ENCODE measurements at places on chromosomes 11 and 22. TPM values are rescaled to one million over a fixed set of nuclear protein-coding genes. Genes with fewer than 3 reads are reported as not detected.

Gene C11orf16
- not detected for total RNA-seq

Gene MIAT
- total RNA-seq, result 0.48 TPM

Gene SEC14L2
- total RNA-seq, result 1.5 TPM

Gene KLHDC7B
- not detected for total RNA-seq

Gene SCGB1A1
- not detected for total RNA-seq

Gene TENM4
- 0.81 TPM for total RNA-seq

Gene OR5T3
- total RNA-seq, result not detected

Gene TRPT1
- total RNA-seq, result 79.8 TPM

Gene MYO7A
- total RNA-seq, result 4.4 TPM

Gene KCNC1
- total RNA-seq, result not detected

All from Right ventricle myocardium superior (tissue), 1 donor.